ENCODE measurements at places on chromosomes 3 and 15. TPM values are rescaled to one million over a fixed set of nuclear protein-coding genes. Genes with fewer than 3 reads are reported as not detected.
A peak's percentile ranks its signal among the peaks of the same experiment; 100 is the strongest.

GRCh38 chr15:79811406-79812405 is 85.1 kb downstream of the MTHFS start:
- DNase-seq: peak; percentile 89

DNA sequence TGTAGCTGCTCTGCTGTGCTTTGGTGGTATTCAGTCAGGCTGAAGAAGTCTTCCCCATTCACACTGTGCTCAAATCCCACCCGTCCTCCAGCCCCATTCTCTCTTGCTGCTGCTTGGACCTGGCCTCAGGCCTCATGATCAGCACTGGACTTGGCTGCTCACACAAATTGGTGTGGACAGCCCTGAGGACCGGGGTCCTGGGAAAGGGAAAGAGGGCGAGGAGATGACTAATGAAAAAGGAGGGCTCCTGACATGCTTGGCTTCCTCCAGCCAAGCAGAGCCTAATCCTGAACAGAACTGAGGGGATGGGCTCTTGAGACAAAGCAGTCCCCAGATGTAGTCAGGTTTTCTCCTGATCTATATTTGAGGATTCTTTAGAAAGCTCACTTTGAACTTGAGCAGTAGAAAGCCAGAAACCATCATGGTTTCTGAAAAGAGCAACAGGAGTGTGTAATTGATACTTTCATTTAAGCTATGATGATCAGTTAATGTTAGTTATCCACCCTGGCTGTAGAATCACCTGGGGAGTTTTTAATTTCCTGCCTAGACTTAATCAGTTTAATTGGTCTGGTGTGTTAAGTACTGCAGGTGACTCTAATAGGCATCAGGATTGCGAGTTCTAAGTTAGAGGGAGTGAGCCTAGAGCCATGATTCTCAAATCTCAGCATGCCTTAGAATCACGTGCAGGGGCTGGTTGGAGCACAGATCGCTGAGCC is 79.4 kb upstream of the THBS1 start:
- no peak for DNase-seq

GRCh38 chr3:69425249-69425648 is 39.4 kb upstream of the FRMD4B start:
- DNase-seq: no peak

DISP2 gene
- 1.2 TPM for total RNA-seq

Data from umbilical cord (tissue), 2 donors.